GM13976 (cell line): ENCODE measurements at places on chromosomes 13 and 19.

DNA sequence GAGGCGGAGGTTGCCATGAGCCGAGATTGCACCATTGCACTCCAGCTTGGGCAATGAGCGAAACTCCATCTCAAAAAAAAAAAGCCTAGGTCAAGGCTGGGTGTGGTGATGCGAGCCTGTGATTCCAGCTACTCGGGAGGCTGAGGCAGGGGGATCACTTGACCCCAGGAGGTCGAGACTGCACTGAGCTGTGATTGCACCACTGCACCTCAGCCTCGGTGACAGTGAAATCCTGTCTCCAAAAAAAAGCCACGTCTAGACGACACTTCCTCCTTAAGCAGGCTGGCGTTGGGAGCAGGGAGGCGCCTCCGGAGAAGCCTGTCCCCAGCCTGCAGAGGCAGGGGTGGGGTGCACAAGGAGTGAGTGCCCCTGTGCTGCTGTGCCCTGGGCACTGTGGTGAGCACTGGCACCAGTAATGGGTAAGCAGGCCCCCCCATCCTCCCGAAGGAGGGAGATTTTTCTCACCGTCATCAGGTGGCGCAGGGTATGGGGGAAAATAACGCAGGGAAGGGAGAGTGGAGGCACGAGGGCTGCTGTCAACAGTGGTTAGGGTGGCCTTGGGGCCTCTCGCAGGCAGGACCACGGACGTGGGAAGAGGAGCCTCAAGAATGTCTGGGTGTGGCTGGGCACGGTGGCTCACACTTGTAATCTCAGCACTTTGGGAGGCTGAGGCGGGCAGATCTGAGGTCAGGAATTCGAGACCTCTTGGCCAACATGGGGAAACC, 706 bp downstream of the P2RY11 start:
- DNase-seq, result no peak

- no peak for DNase-seq
Observed at GRCh38 chr19:1225440-1226226, 12.2 kb downstream of the CBARP start.

DNA sequence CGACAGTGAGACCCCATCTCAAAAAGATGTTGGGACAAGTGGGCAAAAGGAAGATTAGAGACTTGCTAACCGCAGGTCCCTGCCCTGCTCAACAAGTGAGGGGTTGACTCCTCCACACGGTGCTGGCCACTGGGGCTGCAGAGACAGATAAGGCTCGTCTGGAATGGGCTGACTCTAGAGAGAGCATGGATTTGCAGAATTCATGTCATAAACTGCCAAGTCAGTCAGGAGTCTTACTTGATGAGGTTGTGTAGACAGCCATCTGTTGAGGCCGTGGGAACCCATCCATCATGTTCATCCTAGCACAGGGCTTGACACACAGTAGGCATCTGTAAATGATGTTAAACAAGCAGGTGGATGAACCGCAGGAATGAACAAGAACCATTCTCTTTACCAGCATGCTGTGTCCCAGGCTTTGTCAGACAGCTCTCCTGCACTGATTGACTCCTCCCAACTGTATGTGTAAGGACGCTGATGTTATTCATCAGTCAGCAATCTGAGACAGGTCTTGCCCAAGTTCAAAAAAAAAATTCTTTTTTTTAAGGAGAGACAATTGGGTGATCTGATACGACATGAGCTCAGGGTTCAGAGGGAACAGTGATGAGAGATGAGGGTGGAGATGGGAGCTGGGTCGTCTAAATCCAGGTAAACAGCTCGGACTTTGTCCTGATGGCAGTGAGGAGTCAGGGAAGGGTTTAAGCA, 8.8 kb downstream of the PAF1 start:
- no peak for DNase-seq

DNA sequence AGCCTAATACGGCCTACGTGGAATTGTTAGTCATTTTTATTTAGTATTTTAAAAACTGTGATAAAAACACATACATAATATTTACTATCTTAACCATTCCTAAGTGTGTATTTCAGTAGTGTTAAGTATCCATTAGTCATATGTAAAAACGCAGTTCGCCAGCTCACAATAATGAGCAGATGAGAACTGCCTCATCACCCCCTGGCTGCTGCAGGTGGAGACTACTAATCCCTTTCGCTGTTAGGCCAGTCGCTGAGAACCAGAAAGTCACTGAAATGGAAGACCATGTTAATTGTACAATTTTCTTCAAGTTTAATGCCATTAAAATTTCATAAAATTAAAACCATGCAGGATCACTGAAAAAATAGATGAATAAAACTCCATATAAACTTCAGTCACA, 1.6 kb downstream of the ESD start:
- DNase-seq, result no peak

DNA sequence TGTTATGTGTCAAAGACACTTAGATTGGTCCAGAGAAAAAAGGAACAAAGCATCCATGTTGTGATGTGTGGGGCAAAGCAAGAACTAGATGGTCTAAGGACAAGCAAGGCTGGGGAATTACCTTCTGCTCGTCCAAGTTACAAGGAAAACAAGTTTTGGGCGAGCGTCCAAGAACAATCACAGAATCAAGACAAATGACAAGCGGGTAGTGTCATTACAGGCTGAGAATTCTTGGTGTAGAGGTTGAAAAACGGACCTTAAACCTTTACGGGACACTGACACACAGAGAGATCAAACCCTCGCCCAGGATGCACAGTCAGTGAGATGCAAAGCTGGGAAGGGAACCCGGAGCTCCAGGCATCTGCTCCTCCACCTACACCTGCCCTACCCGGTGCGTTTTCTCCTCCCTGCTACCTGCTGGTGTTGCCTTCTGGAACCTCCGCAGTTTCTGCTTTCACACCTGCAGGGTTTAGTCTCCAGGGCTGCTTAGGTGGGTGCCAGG, 515 bp upstream of the ZNF324B start:
- no peak for DNase-seq

DNA sequence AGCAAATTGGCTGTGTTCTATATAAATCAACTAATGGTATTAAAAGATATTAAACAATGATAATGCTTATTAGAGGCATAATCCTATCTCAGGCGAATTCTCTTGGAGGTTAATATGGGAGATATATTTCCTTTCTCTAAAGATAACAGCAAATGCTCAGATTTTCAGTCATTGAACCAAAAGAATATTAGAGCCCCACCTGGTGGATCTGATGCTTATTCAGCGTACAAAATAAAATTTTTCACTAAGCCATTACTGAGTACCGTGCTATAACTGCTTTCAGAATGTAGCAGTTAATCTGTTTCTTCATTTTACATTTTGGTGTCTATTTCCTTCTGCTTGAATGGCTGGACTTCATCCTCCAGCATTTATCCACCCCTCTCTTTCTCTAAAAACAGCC, 143.3 kb upstream of the IPO5 start:
- DNase-seq, result no peak

GRCh38 chr19:45253396-45254027, 2.4 kb downstream of the MARK4 start:
- no peak for DNase-seq

- DNase-seq, result no peak
Observed at GRCh38 chr13:31409678-31410356, 210.0 kb downstream of the B3GLCT start.

DNA sequence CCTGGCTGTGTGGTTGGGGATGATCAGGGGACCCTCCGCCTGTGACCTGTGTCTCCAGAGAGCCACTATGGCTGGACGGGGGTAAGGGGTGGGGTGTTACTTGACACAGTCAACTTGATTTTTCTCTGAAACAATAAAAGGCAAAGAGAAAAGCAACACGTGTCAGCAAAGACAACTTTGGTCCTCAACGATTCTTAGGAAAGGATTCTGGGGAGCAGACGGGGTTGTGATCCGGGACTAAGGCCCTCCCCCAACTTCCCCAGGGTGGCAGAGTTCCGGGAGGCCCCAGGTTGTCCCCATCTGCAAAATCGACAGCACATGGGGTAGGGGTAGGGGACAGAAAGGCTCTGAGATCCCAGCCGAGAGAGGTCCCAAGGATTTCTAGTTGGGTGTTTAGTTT, 46.2 kb downstream of the COLGALT1 start:
- no peak for DNase-seq

DNA sequence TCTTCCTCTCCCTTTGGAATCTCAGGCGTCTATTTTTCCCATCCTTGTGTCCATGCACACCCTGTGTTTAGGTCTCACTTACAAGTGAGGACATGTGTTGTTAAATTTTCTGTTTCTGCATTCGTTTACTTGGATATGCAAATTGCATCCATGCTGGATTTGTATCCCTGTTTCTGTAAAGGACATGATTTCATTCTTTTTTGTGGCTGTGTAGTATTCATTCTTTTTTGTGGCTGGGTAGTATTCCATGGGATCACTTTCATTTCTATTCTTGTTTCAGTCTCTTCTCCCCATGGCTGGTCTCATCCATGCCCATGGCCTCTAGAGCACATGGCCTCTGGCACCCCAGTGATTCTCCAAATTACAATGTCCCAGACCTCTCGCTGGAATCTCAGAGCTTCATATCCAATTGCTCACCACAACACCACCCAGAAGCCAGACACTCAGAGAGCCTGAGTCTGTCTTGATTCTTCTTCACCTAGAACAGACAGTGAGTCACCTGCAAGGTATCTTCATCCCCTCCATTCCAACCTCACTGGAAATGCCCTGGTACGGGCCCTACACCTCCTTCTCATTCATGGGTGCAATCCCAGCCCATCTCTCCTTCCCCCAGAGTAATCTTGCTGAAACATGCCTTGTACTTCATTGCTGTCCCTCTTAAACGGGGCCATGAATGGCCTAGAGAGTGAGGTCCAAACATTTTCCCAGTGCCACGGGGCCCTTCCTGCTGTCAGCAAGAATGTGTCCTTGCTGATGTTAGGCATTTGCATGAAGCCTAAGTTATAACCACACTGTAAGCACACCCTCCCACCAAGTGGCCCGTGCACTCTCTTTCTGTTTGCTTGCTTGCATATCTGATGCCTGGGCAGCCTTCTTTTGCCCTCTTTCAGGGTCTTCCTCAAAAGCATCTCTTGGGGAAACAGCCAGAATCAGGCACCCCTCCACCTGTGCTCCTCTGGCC, 476.2 kb upstream of the TSHZ3 start:
- DNase-seq, result no peak

- DNase-seq, result no peak
Observed at GRCh38 chr19:14554382-14554812, 17.5 kb downstream of the NDUFB7 start.

DNA sequence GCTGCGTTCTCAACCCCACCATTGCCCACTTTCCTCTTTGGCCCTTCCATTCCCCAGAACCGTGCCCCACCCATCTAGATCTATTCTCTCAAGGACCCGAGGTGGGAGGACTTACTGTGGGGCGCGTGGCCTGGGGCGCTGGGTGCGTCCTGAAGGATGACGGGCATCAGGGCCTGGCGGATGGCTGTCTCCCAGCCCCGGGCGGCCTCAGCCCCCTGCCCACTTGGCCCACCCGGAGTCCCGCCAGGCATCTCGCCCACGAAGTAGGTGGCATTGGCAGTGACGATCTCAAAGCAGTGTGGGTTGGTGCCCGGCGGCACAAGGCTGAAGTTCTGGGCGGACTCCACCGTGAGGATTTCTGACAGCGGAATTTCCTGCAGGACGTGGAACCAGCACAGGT, 23.2 kb downstream of the PRKD2 start:
- no peak for DNase-seq

DNA sequence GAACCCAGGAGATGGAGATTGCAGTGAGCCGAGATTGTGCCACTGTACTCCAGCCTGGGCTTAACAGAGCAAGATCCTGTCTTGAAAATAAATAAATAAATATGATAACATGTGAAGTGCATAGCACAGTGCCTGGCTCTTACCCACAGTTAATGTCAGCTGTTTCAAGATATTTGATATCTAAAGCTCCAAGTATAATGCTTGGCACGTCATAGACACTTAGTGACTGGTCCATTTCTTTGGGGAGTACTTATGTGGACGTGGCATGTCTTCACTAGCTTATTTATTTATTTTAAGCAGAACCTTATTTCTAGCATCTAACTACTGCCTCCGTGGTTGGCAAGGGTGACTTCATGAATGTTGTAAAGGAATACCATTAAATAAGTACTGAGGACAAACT, 18.8 kb downstream of the GARRE1 start:
- DNase-seq, result no peak

DNA sequence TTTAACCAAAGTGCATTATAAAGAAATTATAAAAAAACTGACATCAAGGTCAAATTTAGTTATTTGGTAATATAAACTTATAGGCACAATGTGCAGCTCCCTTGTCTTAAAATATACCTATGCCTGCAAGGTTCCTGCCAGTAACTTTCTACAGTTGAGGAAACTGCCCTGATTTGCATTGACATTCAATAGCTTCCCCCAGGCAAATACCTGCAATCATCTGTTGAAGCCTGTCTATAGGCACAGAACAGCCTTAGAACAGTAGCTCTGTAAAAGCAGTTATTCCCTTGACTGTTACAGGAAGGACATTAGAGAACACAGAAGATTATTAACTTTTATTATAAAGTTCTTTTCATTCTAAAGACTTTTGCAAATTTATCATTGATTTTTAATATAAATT, 1239.5 kb downstream of the PCDH9 start:
- no peak for DNase-seq

DNA sequence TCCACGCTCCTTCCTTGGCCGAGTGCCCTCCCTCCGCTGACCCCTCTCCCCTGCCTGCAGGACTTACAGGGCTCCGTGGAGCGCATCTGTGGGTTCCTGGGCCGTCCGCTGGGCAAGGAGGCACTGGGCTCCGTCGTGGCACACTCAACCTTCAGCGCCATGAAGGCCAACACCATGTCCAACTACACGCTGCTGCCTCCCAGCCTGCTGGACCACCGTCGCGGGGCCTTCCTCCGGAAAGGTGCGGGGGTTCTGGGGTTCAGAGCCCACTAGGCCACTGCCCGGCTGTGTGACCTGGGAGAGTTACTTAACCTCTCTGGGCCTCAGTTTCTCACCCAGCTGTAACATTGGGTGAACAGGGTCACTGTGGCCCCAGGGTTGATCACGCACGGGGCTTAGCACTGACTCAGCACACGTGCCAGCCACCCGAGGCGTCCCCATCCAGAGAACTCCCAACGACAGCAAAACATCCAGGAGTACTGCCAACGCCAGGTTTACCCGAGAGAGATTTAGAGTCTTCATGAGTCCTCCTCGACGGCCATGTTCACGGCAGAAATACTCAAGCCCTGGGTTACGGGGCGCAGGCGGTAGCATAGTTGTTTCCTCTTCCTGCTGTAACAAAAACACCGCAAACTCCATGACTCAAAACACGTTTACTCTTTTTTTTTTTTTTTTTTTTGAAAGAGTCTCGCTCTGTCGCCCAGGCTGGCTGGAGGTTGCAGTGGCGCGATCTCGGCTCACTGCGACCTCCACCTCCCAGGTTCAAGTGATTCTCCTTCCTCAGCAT, 9.7 kb upstream of the SPACA4 start:
- DNase-seq, result peak; percentile 74
